Glutamatergic neuron (in vitro differentiated cells): ENCODE measurements at places on chromosomes 1 and 21.
A peak's percentile ranks its signal among the peaks of the same experiment; 100 is the strongest.

DNA sequence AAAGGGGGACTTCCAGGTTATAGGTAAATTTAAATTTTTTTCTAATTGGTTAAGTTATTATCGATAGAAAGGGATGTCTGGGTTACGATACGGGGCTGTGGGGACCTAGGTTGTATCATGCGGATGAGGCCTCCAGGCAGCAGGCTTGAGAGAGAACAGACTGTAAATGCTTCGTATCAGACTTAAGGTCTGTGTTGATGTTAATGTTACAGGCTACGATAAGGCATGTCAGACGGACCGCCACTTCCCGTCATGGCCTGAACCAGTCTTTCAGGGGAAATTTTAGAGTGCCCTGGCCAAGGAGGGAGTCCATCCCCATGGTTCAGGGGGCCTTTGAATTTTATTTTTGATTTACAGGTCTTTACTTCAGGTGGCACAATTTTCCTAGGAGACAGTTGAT lies 16.7 kb downstream of the ABCG1 start:
- peak overlapping the region; percentile 89 for H3K4me3 ChIP-seq
- peaks cover 32% of the 10 kb centered on the region for H3K4me1 ChIP-seq

- H3K4me1 ChIP-seq, result no peaks in the 10 kb centered on the region
- H3K4me3 ChIP-seq, result no peak overlapping the region
- no peaks in the 10 kb centered on the region for H3K36me3 ChIP-seq
These were observed 12.6 kb upstream of the CHI3L2 start for GRCh38 chr1:111214884-111215283.

- H3K4me1 ChIP-seq, result no peaks in the 10 kb centered on the region
- no peak overlapping the region for H3K27ac ChIP-seq
- H3K4me3 ChIP-seq, result no peak overlapping the region
- no peaks in the 10 kb centered on the region for H3K36me3 ChIP-seq
- no peaks in the 10 kb centered on the region for H3K27me3 ChIP-seq
These were observed 454.6 kb upstream of the PROX1 start for GRCh38 chr1:213533125-213533524.

GRCh38 chr1:16063226-16063829 lies 10.1 kb downstream of the FAM131C start:
- peaks cover 27% of the 10 kb centered on the region for H3K4me1 ChIP-seq
- no peak for DNase-seq
- H3K27ac ChIP-seq, result peak overlapping the region; percentile 45
- H3K36me3 ChIP-seq, result no peaks in the 10 kb centered on the region

DNA sequence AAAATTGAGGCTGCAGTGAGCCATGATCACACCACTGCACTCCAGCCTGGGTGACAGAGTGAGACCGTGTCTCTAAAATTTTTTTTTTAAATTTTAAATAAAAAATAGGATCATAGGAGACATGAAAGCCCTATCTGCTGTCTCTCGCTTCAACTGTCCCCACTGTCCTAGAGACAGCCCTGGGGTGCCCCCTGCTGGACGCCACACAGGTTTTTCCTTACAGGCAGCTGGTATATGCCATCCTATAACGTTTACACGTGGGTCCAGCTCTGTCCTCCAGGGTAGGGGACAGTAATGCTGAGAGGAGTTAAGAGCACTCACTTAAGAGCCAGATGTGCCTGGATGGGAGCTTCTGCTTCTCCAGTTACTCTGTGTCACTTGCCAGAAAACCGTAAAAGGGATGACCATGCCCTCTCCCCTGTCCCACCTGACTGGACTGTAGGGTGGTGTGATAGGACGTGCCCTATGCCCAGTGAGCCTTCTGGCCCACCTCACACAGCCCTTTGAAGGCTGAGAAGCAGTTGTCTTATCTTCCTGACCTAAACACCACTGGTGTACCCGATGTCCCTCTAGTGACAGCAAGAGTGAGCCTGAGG lies 8.5 kb downstream of the FBXO2 start:
- H3K27me3 ChIP-seq, result peaks cover 5% of the 10 kb centered on the region
- H3K27ac ChIP-seq, result no peak overlapping the region
- DNase-seq, result peak; percentile 92
- no peak overlapping the region for H3K4me3 ChIP-seq
- no peaks in the 10 kb centered on the region for H3K36me3 ChIP-seq

DNA sequence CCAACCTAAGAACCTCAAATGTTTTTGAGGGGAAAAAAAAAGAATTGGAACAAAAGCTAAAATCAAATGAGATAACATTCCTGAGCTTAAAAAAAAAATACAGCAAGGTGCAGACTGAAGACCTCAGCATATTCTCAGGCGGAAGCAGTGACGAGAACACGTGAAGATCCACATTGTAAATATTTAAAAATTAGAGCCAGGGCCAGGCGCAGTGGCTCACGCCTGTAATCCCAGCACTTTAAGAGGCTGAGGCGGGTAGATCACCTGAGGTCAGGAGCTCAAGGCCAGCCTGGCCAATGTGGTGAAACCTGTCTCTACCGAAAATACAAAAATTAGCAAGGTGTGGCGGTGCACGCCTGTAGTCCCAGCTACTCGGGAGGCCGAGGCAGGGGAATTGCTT lies 15.7 kb downstream of the TFB2M start:
- DNase-seq, result no peak
- H3K4me1 ChIP-seq, result no peaks in the 10 kb centered on the region
- H3K36me3 ChIP-seq, result no peaks in the 10 kb centered on the region
- H3K27me3 ChIP-seq, result no peaks in the 10 kb centered on the region
- H3K4me3 ChIP-seq, result no peak overlapping the region
- H3K27ac ChIP-seq, result no peak overlapping the region

GRCh38 chr1:117250061-117250606 lies 39.4 kb upstream of the VTCN1 start:
- no peak for DNase-seq
- no peaks in the 10 kb centered on the region for H3K36me3 ChIP-seq
- H3K27ac ChIP-seq, result no peak overlapping the region

- no peak for DNase-seq
- no peak overlapping the region for H3K4me3 ChIP-seq
- H3K4me1 ChIP-seq, result peaks cover 21% of the 10 kb centered on the region
- peaks cover 8% of the 10 kb centered on the region for H3K36me3 ChIP-seq
- no peak overlapping the region for H3K27ac ChIP-seq
These were observed 402.8 kb downstream of the MATN1 start for GRCh38 chr1:30320581-30320890.

DNA sequence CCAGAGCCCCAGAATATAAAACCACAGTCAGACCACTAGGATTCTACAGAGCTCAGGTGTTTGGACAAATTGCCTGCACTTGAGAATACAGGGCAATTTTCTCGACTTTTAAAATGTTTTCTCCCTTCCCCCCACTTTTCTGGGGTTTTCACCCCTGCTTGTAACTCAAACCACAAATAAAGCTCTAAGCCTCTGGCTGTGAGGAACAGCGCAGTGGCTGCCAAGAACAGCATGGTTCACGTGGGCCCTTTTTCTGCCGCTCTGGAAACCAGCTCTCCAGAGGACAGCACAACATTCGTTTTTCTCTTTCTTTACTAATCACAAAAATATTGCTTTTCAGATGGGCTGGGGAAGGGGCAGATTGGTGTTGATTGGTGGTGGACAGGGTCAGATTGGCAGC lies 102.2 kb upstream of the JUN start:
- H3K4me3 ChIP-seq, result no peak overlapping the region
- peaks cover 2% of the 10 kb centered on the region for H3K27me3 ChIP-seq
- H3K36me3 ChIP-seq, result no peaks in the 10 kb centered on the region

GRCh38 chr1:56920591-56921001 lies 45.2 kb downstream of the C8B start:
- peaks cover 22% of the 10 kb centered on the region for H3K4me1 ChIP-seq
- DNase-seq, result no peak
- no peak overlapping the region for H3K27ac ChIP-seq
- H3K27me3 ChIP-seq, result peaks cover 3% of the 10 kb centered on the region

- H3K4me1 ChIP-seq, result peaks cover 9% of the 10 kb centered on the region
- H3K4me3 ChIP-seq, result no peak overlapping the region
- peaks cover 11% of the 10 kb centered on the region for H3K27me3 ChIP-seq
- DNase-seq, result no peak
- H3K36me3 ChIP-seq, result no peaks in the 10 kb centered on the region
These were observed 80.3 kb downstream of the NENF start for GRCh38 chr1:212512816-212513559.

DNA sequence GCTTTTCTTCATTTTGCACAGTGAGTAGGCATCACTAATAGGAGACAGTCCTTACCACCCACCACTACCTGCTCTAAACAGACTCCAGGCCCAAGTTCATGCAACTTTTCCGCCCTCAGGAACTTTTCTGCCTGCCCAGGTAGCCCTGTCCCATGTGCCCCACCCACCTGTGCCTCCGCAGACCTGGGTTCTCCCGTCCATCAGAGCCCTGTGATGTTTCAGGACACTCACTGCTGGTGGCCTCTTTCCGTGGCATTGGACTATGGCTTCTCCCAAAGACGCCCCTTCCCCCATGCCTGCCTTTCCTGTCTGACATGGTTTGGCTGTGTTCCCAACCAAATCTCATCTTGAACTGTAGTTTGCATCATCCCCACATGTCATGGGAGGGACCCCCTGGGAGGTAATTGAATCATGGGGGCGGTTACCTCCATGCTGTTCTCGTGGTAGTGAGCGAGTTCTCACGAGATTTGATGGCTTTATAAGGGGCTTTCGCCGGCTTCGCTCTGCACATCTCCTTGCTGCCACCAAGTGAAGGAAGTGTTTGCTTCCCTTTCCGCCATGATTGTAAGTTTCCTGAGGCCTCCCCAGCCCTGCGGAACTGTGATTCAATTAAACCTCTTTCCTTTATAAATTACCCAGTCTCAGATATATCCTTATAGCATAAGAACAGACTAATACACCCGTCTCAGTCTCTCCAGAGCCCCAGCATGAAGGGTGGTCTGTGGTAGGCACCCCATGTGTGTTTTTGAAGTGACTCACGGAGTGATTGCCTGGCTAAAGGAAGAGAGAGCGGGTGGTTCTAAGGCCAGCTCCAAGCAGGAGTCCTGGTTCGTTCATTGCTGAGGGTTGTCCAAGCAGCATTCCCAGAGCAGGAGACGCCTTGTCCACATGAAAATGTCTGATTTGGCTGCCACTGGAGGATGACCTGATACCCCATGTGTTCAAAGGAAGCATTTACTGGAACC lies 86.0 kb upstream of the ZBTB40 start:
- no peak for DNase-seq
- H3K27ac ChIP-seq, result no peak overlapping the region
- no peaks in the 10 kb centered on the region for H3K36me3 ChIP-seq
- H3K4me1 ChIP-seq, result peaks cover 9% of the 10 kb centered on the region

- peaks cover 63% of the 10 kb centered on the region for H3K4me1 ChIP-seq
- no peaks in the 10 kb centered on the region for H3K36me3 ChIP-seq
- DNase-seq, result no peak
- H3K27ac ChIP-seq, result no peak overlapping the region
These were observed 39.9 kb downstream of the PEX14 start for GRCh38 chr1:10514490-10515235.

DNA sequence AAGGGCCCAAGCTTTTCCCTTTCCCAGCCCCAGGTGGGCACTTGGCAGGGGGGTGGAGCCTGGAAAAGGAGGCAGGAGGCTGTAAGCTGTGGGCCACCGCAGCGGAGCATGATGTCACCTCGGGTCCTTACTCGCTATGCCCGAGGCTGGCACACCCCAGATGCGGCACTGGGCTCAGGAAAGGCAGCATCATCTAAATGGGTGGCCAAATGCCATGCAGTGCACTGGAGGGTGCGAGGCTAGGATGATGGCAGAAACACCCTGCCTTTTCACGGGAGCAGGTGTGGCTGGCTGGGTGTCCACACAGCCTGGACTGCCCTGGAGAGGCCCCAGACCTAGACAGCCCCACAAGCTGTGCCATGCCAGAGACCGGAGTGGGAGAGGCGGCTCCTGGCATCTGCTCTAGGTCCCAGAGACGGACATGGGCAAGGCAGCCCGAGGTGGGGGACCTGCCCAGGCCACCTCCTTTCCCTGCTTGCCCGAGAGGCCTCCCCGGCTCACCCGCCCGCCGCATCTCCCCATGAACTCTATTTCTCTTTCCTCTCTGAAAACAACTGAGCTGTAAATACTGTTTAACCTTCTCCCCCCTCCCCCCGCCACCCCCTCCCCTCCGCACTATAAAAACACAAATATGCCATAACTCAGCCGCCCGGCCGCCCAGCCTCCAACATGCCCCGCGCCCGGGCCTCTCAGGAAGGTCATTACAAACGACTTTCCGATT lies 124.7 kb downstream of the CASZ1 start:
- H3K4me1 ChIP-seq, result peaks cover 31% of the 10 kb centered on the region
- H3K4me3 ChIP-seq, result peak overlapping the region; percentile 70
- H3K27ac ChIP-seq, result peak overlapping the region; percentile 71
- H3K27me3 ChIP-seq, result peaks cover 11% of the 10 kb centered on the region
- DNase-seq, result no peak

- no peak for DNase-seq
- no peak overlapping the region for H3K4me3 ChIP-seq
- no peaks in the 10 kb centered on the region for H3K36me3 ChIP-seq
- H3K4me1 ChIP-seq, result peaks cover 6% of the 10 kb centered on the region
These were observed 44.5 kb upstream of the VAMP3 start for GRCh38 chr1:7726623-7727022.

- H3K36me3 ChIP-seq, result no peaks in the 10 kb centered on the region
- H3K4me1 ChIP-seq, result peaks cover 9% of the 10 kb centered on the region
- no peak overlapping the region for H3K27ac ChIP-seq
- DNase-seq, result peak; percentile 52
- peak overlapping the region; percentile 16 for H3K4me3 ChIP-seq
These were observed 7.5 kb upstream of the PTPN7 start for GRCh38 chr1:202167708-202168415.

- H3K4me1 ChIP-seq, result no peaks in the 10 kb centered on the region
- no peak for DNase-seq
- no peaks in the 10 kb centered on the region for H3K36me3 ChIP-seq
These were observed 6.6 kb upstream of the SLC35A3 start for GRCh38 chr1:99963041-99963795.

GRCh38 chr1:226487921-226488320 lies 60.6 kb upstream of the STUM start:
- H3K27ac ChIP-seq, result no peak overlapping the region
- no peak for DNase-seq
- H3K4me1 ChIP-seq, result peaks cover 12% of the 10 kb centered on the region
- peaks cover 5% of the 10 kb centered on the region for H3K36me3 ChIP-seq
- H3K27me3 ChIP-seq, result peaks cover 5% of the 10 kb centered on the region

- H3K27ac ChIP-seq, result no peak overlapping the region
- no peak overlapping the region for H3K4me3 ChIP-seq
- H3K36me3 ChIP-seq, result no peaks in the 10 kb centered on the region
These were observed 2204.3 kb downstream of the MRPL39 start for GRCh38 chr21:23402929-23403520.

- H3K27me3 ChIP-seq, result peaks cover 1% of the 10 kb centered on the region
- peaks cover 5% of the 10 kb centered on the region for H3K36me3 ChIP-seq
- no peak overlapping the region for H3K4me3 ChIP-seq
- no peak for DNase-seq
These were observed 434.6 kb upstream of the PRMT6 start for GRCh38 chr1:106621853-106622252.

GRCh38 chr1:3651930-3652547 lies at the start of gene TP73:
TSS of gene TP73 (plus strand) at chr1:3652516. CDS start at chr1:3682366, 29,850 bp downstream.
- H3K27me3 ChIP-seq, result peaks cover 12% of the 10 kb centered on the region
- H3K4me3 ChIP-seq, result peak within 1 kb of the TSS; percentile 87
- peaks cover 15% of the 10 kb centered on the region for H3K4me1 ChIP-seq
- peak; percentile 58 for DNase-seq
- H3K36me3 ChIP-seq, result no peaks in the 10 kb centered on the region
- H3K27ac ChIP-seq, result peak within 1 kb of the TSS; percentile 68

- H3K4me3 ChIP-seq, result no peak overlapping the region
- no peak for DNase-seq
- H3K36me3 ChIP-seq, result peaks cover 5% of the 10 kb centered on the region
- H3K27me3 ChIP-seq, result peaks cover 23% of the 10 kb centered on the region
- H3K4me1 ChIP-seq, result peaks cover 31% of the 10 kb centered on the region
These were observed 3.1 kb downstream of the BCAN start for GRCh38 chr1:156645056-156645455.

GRCh38 chr1:53367503-53368313 lies 39.8 kb upstream of the LRP8 start:
- peaks cover 10% of the 10 kb centered on the region for H3K4me1 ChIP-seq
- no peak overlapping the region for H3K4me3 ChIP-seq
- H3K36me3 ChIP-seq, result no peaks in the 10 kb centered on the region
- peaks cover 3% of the 10 kb centered on the region for H3K27me3 ChIP-seq

GRCh38 chr1:209885403-209886218 lies 52.4 kb upstream of the SYT14 start:
- no peak overlapping the region for H3K27ac ChIP-seq
- peaks cover 5% of the 10 kb centered on the region for H3K27me3 ChIP-seq
